ENCODE measurements at places on chromosomes 6 and 20.

DNA sequence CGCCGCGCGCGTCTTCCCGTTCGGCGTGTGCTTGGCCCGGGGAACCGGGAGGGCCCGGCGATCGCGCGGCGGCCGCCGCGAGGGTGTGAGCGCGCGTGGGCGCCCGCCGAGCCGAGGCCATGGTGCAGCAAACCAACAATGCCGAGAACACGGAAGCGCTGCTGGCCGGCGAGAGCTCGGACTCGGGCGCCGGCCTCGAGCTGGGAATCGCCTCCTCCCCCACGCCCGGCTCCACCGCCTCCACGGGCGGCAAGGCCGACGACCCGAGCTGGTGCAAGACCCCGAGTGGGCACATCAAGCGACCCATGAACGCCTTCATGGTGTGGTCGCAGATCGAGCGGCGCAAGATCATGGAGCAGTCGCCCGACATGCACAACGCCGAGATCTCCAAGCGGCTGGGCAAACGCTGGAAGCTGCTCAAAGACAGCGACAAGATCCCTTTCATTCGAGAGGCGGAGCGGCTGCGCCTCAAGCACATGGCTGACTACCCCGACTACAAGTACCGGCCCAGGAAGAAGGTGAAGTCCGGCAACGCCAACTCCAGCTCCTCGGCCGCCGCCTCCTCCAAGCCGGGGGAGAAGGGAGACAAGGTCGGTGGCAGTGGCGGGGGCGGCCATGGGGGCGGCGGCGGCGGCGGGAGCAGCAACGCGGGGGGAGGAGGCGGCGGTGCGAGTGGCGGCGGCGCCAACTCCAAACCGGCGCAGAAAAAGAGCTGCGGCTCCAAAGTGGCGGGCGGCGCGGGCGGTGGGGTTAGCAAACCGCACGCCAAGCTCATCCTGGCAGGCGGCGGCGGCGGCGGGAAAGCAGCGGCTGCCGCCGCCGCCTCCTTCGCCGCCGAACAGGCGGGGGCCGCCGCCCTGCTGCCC, 1.1 kb downstream of the SOX4 start:
- DNase-seq, result peak; percentile 78

DNA sequence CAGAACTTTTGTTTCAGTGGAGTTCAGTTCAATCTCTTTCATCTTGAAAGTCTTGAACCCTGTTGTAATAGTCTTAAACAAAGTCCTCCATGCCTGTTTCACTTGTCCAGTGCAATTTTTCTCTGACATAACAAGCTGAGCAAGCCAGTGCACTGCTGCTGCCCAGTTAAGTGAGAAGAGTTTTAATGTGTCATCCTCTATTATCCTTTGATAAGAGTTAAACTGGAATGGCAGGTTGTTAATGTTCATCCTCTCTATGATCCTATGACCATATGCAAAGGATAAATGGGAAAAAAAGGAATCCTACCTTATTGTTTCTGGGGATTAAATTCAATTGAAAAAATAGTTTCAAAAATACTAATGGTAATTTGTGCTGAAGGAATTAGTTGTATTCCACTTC, 197.5 kb downstream of the FRK start:
- DNase-seq, result no peak

GRCh38 chr6:107124934-107125348, 9.6 kb upstream of the BEND3 start:
- DNase-seq, result no peak

DNA sequence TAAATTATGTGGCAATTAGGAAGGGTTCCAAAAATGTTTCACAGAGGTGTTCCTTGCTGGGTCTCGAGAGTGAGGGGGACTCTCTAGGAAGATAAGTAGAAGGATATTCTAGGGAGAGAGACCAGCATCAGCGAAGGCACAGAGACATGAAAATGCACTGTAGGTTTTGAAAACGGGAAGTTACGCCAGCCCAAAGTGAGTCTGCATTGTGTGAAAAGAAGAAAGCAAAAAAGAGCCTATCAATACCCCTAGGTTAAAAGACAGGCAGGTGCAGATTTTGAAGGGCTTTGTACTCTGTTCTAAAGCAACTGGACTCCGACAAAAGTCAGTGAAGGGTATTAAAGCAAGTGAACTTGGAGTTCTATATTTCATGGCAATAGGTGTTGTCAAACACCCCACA, 25.7 kb upstream of the MRAP2 start:
- no peak for DNase-seq

DNA sequence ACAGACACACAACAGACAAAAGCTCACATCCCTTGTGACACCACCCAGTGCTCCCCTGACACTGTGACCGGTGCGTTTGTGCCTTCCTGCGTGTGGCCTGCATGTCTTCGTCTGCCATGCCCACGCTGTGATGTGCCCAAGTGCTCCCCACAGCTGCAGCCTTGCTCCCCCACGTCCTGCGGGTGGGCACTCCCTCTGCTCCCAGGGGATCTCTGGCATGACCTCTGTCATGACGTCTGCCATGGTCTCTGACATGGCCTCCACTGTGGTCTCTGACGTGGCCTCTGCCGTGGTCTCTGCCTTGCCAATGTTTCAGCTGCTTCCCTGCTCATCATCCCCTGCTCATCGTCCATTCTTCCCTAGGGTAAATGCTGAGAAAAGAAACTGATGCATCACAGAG, 200.9 kb downstream of the DLL1 start:
- no peak for DNase-seq

DNA sequence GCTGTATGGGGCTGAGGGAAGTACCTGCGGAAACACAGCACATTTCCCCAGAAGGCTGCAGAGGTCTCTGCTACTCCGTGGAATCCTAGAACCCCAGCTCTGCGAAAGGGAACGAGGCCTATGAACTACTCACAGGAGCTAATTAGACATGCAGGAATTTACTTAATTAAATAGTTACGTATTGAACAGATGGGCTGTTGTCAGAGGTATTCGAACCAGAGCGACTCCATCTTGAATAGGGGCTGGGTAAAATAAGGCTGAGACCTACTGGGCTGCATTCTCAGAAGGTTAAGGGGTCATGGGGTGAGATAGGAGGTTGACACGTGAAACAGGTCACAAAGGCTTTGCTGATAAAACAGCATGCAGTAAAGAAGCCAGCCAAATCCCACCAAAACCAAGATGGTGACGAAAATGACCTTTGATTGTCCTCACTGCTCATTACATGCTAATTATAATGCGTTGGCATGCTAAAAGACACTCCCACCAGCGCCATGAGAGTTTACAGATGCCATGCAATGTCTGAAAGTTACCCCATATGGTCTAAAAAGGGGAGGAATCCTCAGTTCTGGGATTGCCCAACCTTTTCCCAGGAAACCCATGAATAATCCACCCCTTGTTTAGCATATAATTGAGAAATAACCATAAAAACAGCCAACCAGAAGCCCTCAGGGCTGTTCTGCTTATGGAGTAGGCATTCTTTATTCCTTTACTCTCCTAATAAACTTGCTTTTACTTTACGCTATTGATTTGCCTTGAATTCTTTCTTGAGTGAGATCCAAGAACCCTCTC, 14.7 kb upstream of the SSTR4 start:
- no peak for DNase-seq

- no peak for DNase-seq
Observed at GRCh38 chr6:120935908-120936307, 398.4 kb downstream of the TBC1D32 start.

DNA sequence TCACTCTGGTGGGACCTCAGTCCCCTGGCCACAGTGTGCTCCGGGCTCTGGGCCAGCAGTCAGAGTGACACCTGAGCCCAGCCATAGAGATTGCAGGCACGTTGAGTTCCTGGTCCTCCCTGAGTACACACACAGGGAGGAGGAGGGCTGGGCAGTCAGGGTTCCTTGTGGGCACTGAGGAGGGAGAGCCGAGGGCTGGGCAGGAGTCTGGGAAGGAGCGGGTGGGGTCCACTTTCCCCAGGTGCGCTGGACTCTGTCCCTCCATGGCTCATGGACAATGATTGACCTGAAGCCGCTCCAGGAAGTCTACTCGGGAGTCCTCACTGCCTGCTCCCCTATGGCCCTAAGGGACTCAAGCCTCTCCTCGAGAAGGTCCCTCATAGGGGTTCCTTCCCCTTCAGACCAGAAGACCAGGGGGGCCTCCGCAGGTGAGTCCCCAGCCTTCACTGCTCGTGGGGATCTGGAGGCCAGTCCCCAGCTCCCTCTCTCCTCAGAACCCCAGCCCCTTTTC, 1.1 kb downstream of the SLC44A4 start:
- no peak for DNase-seq

DNA sequence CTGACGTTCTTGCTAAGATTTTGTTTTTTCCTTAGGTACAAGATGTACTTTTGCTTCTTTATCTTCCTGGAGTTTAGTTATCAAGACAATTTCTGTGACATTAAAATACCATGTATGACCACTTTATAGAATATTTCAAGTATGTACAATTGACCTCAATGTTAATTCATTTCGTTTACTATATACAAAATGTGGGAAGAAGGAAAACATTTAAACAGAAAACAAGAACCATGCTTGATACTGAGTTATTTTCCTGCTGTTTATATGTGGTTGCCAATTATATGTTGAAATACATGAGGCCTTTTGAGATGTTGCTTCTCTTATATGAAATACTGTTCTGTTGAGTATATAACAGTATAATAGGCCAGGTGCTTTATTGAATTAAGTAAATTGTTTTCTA, 184.3 kb downstream of the JARID2 start:
- DNase-seq, result peak; percentile 68

- peak; percentile 51 for DNase-seq
Observed at GRCh38 chr6:63598049-63599036, 26.1 kb downstream of the LOC128125822 start.

All from iris pigment epithelial cell (primary cell).